Psoas muscle (tissue), 8 donors: ENCODE measurements at places on chromosomes 2 and 18. TPM values are rescaled to one million over a fixed set of nuclear protein-coding genes. Genes with fewer than 3 reads are reported as not detected.
A peak's percentile ranks its signal among the peaks of the same experiment; 100 is the strongest.

Gene TMEM169
- total RNA-seq, result 0.07 TPM

Gene LOXHD1
- 0.13 TPM for total RNA-seq

Gene STAM2
- total RNA-seq, result 18.1 TPM

Gene SH2D6
- total RNA-seq, result not detected

Gene GRB14
- 4.8 TPM for total RNA-seq

Gene ZNF396
- total RNA-seq, result 0.69 TPM

Gene ASIC4
- not detected for total RNA-seq

Gene MOCOS
- 0.30 TPM for total RNA-seq

Gene HOXD9
- total RNA-seq, result 0.43 TPM

Gene DPYSL5
- total RNA-seq, result 0.39 TPM

Gene KCNE4
- 1.7 TPM for total RNA-seq

Gene CFAP65
- total RNA-seq, result not detected

DNA sequence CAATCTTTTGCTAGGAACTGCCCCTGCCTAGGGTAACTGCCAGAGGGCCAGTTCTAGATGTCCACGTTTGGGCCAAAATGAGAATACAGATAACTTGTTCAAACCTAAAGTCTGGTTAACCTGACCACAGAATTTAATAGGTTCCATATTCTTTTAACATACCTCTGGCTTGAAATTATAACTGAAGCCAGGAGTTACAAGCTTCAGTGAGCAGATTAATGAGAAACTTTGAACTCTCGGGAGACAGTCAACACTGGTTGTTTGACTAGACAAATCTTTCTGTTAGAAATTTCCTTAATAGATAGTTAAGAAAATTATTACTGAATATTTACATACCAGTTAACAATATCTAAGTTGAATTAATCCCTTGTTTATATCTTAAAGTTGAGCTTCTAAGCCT, 110.0 kb upstream of the KLF7 start:
- H3K27ac ChIP-seq, result no peak overlapping the region
- H3K36me3 ChIP-seq, result no peaks in the 10 kb centered on the region

- no peak for DNase-seq
- H3K27ac ChIP-seq, result no peak overlapping the region
- no peaks in the 10 kb centered on the region for H3K36me3 ChIP-seq
- H3K4me3 ChIP-seq, result no peak overlapping the region
These were observed 296.9 kb downstream of the KCNJ3 start for GRCh38 chr2:154995361-154995760.

DNA sequence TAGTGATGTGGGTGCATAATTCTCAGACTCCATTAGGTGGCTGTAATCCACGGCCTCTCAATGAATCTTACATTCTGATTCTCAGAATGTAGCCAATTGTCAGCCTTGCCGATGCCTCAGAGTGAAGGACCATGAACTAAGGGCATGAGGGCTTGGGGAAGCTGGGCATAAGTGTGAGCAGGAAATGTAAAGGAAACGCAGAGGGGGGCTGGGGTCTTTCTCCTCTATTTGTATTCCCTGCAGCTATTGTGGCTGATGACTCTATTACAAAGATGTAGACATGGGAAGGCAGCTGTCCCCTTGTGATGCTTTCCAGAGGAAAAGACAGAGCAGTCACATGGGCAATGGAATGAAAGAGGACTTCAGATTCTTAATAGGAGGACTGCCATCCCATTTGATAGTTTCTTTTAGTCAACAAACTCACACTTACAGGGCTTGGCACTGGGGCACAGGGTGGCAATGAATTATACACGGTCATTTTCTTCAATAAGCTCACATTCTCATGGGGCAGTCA, 353.2 kb upstream of the PKDCC start:
- H3K4me3 ChIP-seq, result no peak overlapping the region
- no peaks in the 10 kb centered on the region for H3K4me1 ChIP-seq
- no peak overlapping the region for H3K27ac ChIP-seq
- no peaks in the 10 kb centered on the region for H3K27me3 ChIP-seq
- DNase-seq, result no peak

GRCh38 chr2:1698188-1698945, 45.9 kb downstream of the PXDN start:
- no peaks in the 10 kb centered on the region for H3K36me3 ChIP-seq
- no peaks in the 10 kb centered on the region for H3K27me3 ChIP-seq
- no peak for DNase-seq
- H3K4me3 ChIP-seq, result no peak overlapping the region
- no peak overlapping the region for H3K27ac ChIP-seq
- H3K4me1 ChIP-seq, result no peaks in the 10 kb centered on the region

- H3K27ac ChIP-seq, result no peak overlapping the region
- H3K4me1 ChIP-seq, result no peaks in the 10 kb centered on the region
- H3K36me3 ChIP-seq, result no peaks in the 10 kb centered on the region
- DNase-seq, result no peak
These were observed 597.5 kb upstream of the NRXN1 start for GRCh38 chr2:51629406-51629805.

DNA sequence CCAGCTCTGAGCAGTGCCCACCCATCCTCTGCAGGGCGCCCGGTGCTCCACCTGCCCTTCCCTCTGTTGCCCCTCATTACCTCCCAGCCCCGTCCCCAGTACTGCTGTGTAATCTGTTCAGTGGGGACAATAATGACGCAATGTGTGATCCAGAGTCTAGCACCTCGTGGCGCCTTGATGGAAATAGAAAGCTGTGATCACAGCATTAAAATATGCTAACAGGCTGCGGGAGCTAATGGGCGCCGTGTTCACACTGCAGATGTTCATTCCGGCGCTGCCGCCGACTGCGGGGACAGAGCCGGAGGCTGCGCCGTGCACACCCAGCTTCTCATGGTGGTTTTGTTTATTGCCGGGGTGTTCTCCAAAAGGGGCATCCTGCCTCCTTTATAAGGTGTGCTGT, 235.2 kb downstream of the LDLRAD4 start:
- H3K27ac ChIP-seq, result no peak overlapping the region
- no peaks in the 10 kb centered on the region for H3K36me3 ChIP-seq
- DNase-seq, result no peak
- peaks cover 39% of the 10 kb centered on the region for H3K4me1 ChIP-seq
- no peak overlapping the region for H3K4me3 ChIP-seq
- H3K27me3 ChIP-seq, result no peaks in the 10 kb centered on the region

DNA sequence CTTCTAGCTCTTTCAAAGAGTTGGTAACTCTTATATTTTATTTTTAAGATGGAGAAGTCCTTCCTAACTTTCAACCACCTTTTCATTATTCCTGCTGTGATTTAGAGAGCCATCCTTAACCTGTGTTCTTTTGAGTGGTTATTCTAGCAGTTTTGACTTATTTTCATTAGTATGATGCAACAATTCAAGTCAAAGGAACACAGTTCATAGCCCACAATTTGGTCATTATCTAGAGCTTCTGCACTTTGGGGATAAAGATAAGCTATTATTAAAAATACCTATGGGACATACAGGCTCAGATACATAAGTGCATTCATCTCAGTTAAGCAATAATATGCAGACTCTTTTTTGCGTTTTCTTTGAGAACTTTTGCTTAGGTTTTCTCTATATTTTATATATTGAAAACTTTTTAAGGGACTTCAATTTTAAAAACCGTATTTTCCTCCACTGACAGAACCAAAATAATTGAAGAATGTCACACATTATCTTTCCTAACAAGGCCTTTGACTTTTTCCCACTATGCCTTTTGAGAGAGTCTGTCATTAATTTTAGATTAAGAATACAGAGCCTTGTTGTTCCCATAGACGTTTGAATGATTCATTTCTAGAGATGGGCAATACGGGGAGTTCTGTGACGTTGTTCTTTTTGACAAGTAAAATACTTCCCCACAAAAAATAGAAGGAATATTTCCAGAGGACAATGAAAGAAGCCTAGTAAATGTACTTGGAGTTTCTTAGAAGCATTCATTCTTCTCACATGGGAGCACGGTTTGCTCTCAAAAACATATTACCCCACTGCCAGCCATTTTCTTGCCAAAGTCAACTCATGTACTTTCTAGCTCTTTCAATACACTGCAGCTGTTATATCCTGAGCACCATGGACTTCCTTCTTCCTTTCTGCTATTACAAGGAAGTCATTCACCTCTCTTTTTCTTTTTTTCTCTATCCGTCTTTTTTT, 42.9 kb upstream of the RASGRP3 start:
- peaks cover 9% of the 10 kb centered on the region for H3K4me1 ChIP-seq
- no peak overlapping the region for H3K4me3 ChIP-seq
- H3K36me3 ChIP-seq, result no peaks in the 10 kb centered on the region
- H3K27me3 ChIP-seq, result no peaks in the 10 kb centered on the region

DNA sequence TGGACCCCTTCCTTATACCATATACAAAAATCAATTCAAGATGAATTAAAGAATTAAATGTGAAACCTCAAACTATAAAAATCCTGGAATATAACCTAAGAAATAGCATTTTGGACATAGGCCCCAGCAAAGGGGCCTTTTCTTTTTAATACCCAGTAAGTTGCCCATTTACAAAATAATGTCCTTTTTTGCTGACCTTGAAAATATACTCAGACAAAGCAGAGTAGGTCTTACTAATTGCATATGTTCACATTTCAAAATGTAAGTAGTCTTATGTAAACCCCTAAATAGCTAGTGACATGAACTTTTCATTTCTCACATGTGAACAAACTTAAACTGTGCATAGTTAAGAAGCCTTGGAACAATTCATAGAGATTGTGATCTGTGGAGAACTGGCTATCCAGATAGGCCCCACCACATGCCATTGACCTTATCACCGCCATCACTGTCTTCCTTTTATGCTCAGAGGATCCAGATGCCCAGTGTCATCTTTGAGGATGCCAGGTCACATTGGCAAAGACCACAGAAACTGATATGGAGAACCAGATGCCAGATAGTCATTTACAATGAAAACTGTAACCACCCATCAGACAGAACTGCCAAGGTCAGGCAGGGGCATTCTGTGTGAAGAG, 282.4 kb upstream of the RAB12 start:
- peaks cover 32% of the 10 kb centered on the region for H3K4me1 ChIP-seq
- H3K27ac ChIP-seq, result no peak overlapping the region
- no peaks in the 10 kb centered on the region for H3K27me3 ChIP-seq
- DNase-seq, result no peak

DNA sequence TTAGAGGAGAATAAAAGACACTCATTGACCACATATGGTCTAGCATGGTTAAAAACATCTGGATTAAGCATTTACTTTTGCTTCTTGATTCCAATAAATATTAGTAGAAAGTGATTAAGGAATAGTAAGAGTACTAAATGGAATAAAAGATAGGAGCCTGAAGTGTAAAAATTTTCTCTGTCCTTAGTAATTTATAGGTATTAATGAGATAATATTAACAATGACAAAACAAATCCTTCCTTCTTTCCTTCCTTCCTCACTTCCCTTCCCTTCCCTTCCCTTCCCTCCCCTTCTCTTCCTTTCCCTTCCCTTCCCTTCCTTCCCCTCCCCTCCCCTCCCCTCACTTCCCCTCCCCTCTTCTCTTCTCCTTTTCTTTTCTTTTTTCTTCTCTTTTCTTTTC, 797.5 kb upstream of the NRXN1 start:
- DNase-seq, result no peak
- H3K4me1 ChIP-seq, result no peaks in the 10 kb centered on the region
- H3K4me3 ChIP-seq, result no peak overlapping the region
- H3K36me3 ChIP-seq, result no peaks in the 10 kb centered on the region

DNA sequence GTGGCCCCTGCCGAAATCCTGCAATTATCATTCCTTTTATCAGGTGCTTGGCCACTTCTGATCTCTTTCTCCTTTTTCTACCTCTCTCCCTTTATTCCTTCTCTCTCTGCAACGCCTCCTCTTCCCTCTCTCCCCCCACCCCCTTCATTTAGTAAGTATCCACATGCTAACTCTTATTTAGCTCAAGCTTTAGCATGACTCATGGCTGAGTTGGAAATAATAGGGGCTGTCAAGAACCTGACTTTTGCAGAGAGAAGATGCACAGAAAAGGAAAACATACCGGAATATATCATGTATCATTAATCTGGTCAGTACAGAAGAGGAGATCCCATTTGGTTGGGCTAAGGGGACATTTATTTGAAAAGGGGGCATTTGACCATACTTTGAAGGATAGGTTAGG, 33.1 kb downstream of the FAM171B start:
- H3K27me3 ChIP-seq, result no peaks in the 10 kb centered on the region
- no peaks in the 10 kb centered on the region for H3K36me3 ChIP-seq
- no peak for DNase-seq
- no peak overlapping the region for H3K4me3 ChIP-seq
- H3K4me1 ChIP-seq, result no peaks in the 10 kb centered on the region

GRCh38 chr2:233426619-233427342, 72.5 kb downstream of the DGKD start:
- DNase-seq, result no peak
- H3K4me1 ChIP-seq, result peaks cover 78% of the 10 kb centered on the region
- H3K4me3 ChIP-seq, result peak overlapping the region; percentile 77

- H3K4me3 ChIP-seq, result no peak overlapping the region
- H3K27ac ChIP-seq, result no peak overlapping the region
- H3K27me3 ChIP-seq, result no peaks in the 10 kb centered on the region
- H3K36me3 ChIP-seq, result no peaks in the 10 kb centered on the region
- H3K4me1 ChIP-seq, result no peaks in the 10 kb centered on the region
These were observed 28.6 kb upstream of the VWA3B start for GRCh38 chr2:98058191-98058975.

- no peaks in the 10 kb centered on the region for H3K36me3 ChIP-seq
- peak overlapping the region; percentile 71 for H3K27ac ChIP-seq
- DNase-seq, result peak; percentile 87
- H3K4me3 ChIP-seq, result peak overlapping the region; percentile 78
These were observed 35.4 kb downstream of the PTPN18 start for GRCh38 chr2:130391058-130391871.

DNA sequence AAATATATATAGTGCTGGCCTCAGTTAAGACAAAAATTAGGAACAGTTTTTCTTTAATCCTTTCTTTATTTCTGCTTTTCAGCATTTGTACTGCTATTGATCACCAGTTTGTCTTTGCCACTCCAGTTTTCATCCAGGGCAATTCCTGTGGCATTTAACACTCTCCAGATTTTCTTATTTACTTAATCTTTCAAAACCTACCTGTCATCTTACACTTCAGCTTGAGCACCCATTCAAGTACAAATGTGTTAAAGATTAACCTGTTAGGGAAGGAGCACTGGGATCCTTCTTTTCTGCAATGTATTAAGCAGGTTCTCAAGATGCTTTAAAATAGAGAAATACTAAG, 101.8 kb upstream of the SCN1A start:
- H3K27ac ChIP-seq, result no peak overlapping the region
- DNase-seq, result no peak
- no peak overlapping the region for H3K4me3 ChIP-seq
- no peaks in the 10 kb centered on the region for H3K27me3 ChIP-seq
- H3K4me1 ChIP-seq, result no peaks in the 10 kb centered on the region

- H3K36me3 ChIP-seq, result no peaks in the 10 kb centered on the region
- H3K4me1 ChIP-seq, result no peaks in the 10 kb centered on the region
- no peak overlapping the region for H3K4me3 ChIP-seq
- no peak overlapping the region for H3K27ac ChIP-seq
These were observed 223.4 kb downstream of the NCKAP5 start for GRCh38 chr2:133344849-133345248.

GRCh38 chr2:24210106-24210455, 35.2 kb downstream of the FAM228A start:
- DNase-seq, result no peak
- peaks cover 96% of the 10 kb centered on the region for H3K36me3 ChIP-seq
- H3K4me1 ChIP-seq, result no peaks in the 10 kb centered on the region
- H3K27ac ChIP-seq, result no peak overlapping the region
- no peaks in the 10 kb centered on the region for H3K27me3 ChIP-seq

DNA sequence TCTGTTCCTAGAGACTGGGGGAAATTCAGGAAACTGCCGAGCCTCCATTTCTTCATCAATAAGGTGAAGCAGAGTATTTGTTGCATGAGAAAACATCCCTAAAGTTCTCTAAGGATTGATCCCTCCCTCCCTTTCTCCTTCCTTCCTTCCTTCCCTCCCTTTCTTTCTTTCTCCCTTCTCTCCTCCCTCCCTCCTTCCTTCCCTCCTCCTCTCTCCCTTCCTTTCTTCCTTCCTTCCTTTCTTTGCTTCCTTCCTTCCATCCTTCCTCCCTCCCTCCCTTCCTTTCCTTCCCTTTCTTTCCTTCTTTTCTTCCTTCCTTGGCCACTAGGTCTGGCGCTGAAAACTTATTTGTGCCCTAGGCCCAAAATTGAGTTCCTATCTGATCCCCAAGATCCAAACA, 47.2 kb upstream of the PMAIP1 start:
- no peaks in the 10 kb centered on the region for H3K27me3 ChIP-seq
- H3K36me3 ChIP-seq, result no peaks in the 10 kb centered on the region
